Stimulated activated CD4-positive, alpha-beta T cell treated with anti-CD3 and anti-CD28 coated beads, Interleukin-1b, Interleukin-23, amount 100 ng/mL, for 1 hour (primary cell): ENCODE measurements at places on chromosomes 7 and 10.

DNA sequence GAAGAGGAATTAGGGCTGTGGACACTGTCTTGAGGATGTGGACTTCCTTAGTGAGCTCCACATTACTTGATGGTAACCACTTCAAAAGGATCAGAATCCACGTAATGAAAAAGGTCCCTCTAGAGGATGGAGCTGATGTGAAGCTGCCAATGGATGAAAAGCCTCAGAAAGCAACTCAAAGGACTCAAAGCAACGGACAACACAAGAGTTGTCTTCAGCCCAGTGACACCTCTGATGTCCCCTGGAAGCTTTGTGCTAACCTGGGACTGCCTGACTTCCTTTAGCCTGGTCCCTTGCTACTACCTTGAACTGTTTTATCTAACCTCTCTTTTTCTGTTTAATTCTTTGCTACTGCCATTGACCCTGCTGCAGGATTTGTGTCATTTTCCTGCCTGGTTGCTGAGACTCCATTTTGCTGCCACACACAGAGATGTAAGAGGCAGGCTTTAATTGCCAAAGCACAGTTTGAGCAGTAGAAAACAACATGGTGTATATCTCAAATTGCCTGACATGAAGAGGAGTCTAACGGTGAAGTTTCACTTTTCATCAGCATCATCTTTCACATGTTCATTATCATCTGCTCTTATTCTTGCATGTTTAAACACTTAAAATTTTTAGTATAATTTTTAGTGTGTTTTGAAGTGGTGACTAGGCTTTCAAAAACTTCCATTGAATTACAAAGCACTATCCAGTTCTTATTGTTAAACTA is 11.1 kb upstream of the SGCE start:
- no peak for DNase-seq

GRCh38 chr7:149209518-149210269 is 14.3 kb downstream of the ZNF282 start:
- DNase-seq = peak; percentile 12

GRCh38 chr10:34124522-34125035 is 690.5 kb downstream of the PARD3 start:
- DNase-seq = no peak

DNA sequence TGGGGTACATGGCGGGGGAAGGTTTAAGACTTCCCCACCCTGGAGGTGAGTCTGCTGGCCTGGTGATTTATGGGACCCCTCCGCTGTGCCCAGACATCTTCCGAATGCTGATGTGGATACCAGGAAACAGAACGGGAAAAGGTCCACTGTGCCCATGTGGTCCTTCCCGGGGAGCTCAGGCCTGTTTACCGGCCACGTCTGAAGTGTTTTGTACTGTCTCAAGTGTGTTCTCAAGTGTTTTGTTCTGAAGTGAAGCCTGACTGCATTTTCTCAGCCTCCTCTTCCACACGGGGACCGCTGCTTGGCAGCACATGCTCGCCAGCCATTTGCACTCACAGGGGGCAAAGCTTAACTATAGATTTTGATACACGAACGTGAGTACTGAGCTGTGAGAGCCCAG is 127.2 kb downstream of the TEX36 start:
- no peak for DNase-seq

GRCh38 chr7:105840981-105841749 is 35.2 kb downstream of the ATXN7L1 start:
- no peak for DNase-seq

DNA sequence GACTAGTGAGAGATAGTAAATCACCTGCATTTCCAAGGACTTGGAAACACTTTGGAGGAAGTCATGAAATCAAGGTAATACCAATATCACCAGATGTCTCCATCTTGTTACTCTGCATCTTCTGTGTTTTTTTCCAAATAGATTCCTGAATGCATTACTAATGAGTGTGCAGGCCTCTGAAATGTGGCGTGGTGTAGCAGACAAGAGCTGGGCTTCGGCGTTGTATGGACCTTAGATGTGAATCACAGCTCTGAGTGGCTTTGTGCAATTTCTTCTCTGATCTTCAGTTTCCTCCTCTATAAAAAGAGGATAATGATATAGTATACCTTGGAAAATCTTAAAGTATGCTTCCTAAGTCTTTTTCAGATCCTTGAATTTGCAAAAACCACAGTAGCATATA is 9.6 kb upstream of the MYPN start:
- no peak for DNase-seq

DNA sequence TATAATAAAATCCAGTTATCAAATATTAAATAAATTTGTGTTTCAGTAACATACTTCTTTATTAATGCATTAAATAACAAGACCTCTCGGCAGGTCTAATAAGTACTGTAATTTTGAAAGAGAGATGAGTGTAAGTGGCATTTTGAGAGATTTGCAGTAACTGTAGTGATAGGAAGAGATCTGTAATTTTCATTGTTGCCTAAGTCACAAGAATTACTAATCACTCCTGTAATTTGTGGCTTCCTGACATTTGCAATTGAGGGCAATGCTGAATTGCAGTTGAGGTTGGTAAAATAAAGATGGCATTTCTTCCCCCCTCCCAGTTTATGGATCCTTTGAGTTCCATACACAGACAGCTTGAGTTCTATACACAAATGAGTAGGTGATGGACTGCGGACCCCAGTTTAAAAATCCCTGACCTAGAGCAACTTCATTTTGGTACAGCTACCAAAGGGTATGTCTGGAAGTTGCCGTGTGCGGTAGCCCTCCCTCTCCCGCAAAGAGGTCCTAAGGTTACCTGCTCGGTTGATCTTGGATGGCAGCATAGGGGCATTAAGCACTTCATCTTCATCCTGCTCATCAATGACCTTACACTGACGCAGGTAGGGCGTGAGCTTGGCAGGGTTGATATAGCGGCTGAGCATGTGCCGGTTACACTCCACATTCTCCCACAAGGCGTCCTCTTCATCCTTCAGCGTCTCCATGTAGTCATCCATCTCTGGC is 96.4 kb downstream of the CARD11 start:
- no peak for DNase-seq

DNA sequence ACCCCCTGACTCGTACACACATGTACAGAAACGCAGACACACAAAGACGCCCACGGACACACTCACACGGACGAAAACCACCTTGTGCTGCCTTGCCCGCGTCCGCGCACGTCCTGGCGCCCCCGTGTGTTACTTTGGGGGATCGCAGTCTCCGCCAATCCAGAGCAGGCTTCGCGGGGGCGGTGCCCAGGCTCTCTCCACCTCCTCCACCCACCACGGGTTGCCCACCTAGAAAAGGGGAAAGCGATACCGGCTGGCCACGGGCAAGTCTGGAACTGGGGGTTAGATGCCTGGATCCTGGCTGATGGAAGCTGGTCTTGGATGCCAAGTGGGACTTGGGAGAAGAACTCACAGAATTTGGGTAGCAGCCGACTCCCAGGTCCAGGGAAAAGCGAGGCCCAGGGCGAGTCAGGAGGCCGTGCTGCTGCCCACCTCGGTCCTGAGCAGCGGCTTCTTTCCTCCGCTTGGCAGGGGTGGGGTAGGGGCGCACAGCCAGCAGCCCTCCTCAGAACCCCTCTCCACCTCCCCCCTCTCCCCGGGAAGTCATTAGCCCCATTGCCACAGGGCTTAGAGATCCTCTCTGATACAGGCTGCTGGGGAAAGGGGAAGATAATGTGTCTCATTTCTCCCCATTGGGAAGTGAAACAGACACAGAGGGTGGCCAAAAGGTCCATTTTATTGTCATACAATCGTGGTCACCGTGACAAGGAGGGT is 4.6 kb upstream of the VGF start:
- DNase-seq = peak; percentile 63

DNA sequence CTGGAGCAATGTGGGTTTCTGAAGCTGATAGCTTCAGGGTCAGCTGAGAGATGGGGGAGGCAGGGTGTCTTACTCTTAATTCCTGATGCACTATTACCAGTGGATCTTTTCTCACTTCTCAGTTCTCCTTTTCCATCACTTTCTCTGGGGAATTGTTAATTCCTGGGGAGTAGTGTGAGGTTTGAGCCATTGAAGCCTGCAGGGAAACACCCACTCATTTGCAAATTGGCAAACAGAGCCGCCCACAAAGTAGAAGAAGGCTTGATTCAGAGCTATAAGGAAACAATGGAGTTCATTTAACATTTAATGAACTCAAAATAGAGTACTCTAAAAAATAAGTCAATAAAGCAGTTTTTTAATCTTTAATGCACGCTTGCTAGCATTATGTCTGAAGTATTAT is 4.3 kb upstream of the TECTB start:
- DNase-seq = no peak

DNA sequence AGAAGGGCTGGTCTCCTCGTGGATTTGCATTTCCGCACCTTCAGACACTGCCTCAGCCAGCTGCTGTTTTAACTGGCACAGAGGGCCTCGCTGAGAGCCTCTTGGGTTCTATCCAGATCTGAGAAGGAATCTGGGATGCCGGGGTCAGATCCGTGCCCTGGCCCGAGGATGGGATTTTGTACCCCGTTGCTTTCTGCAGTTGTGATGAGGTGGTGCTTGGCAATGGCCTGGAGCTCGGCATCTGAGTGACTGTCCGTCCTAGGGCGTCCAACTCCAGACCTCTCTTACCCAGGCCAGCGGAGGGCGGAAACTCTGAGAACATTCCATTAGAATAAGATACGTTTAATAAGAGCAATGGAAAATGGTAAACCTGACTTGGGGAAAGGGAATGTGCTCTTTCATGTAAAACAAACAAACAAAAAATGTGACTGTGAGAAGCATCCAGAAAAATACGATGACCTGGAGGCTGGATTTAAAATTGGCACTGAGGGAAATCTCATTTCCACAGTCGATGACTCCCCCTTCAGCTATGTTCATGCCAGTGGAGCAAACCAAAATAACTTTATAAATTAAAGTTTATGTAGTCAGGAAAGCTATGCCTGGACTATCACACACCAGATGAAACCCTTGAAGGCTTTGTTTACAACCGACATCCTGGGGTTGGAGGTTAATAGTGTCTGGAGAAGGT is 39.6 kb downstream of the GRK5 start:
- DNase-seq = no peak

GRCh38 chr10:5584895-5585516 is 60.2 kb downstream of the CALML3 start:
- no peak for DNase-seq

DNA sequence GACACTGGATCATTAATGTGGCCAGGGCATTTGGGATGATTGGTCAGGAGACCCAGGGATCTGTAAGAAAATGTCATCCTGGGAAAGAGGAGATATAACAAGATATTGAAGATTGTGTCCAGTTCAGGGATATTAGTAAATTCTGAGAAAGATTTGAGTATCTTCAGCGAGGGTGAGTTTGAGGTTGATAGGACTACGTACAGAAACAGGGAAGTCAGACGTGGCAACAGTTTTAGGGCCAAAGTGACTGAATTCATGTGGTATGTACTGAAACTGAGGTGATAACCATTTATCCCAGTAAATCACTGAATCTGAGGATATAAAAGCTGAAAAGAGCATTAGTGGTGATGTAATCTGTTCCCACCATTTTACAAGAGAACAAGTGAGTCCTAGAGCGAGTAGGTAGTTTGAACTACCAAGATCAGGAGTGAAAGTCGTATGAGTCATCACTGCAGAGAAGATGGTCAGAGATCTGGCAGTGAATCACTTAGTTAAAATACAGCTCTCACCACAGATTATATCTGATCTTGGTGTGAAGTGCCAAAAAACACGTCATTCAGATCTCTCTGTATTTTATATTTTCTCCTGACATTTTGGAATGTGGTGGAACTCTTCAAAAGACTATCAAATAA is 220.5 kb downstream of the CDK14 start:
- DNase-seq = no peak

DNA sequence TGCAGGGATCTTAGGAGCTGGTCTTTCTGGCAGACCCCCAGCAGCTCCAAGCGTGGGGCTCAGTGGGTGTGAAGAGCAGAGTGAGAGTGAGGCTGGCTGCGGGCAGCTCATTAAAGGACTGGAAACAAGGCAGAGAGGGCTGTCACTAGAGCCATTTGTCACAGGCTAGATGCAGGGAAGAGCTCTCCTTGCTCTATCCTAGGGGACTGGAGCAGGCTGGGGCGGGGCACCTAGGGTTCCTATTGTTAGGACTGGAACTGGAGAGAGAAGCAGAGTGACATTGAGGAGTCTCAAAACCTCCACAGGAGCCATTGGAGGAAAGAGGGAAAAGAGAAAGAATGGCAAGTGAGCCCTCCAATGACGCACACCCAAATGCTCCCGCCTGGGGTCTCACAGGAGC is 772 bp upstream of the DDC start:
- DNase-seq = no peak

- DNase-seq = no peak
Observed at GRCh38 chr7:20385126-20385525, 54.4 kb downstream of the ITGB8 start.

- DNase-seq = no peak
Observed at GRCh38 chr10:33643042-33643441, 308.6 kb upstream of the NRP1 start.

DNA sequence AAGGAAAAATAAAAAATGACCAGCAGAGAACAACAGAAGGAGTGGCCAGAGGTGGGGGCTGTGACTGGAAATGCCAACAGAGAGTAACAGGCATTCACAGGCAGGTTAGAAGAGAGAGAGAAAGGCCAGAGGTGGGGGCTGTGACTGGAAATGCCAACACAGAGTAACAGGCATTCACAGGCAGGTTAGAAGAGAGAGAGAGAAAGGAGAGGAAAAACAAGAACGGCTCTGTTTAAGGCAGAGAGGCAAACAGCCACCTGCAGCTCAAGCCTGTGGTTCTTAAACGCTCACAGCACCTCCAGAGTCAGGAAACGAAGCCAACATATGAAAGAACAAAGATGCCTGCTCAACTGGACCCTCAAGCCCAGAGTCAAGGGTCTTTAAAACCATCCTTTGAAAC is 39.5 kb upstream of the DGKI start:
- no peak for DNase-seq

DNA sequence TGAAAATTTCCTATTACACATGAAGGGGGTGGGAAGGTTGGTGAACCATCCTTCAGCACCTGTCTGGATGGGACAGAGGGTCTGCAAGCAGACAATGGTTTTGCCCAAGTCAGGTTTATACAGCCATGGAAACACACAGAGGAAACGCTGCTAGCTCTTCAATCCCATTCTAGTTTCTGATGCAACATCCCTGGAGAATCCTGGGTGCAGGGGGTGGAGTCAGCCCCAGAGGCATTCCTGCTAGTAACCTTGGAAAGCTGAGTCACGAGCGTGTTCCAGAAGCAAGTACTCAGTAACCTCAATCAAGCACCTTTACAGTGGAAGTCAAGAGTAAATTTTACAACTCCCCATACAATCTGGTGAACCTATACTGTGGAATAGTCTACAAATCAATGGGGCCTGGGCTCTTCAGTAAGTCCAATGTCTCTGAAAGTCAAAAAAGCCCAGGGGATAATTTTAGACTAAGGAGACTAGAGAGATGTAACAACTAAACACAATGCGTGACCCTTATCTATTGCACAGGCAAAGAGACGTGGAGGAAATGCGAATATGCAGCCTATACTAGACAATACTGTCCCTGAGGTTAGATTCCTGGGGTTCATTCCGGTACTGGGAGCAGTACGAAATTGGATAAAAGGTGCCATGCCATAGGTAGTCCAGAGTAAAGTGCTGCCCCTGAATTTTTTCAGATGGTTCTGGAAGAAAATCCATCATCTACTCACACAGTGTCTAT is 95.4 kb downstream of the ZRANB1 start:
- DNase-seq = no peak
